Stimulated activated naive B cell treated with anti-CD40 and anti-IgM and Interleukin-4, amounts not matched to agents 10 μg/mL and 1 μg/mL and 100 μg/mL, for 72 hours (primary cell): ENCODE measurements at places on chromosomes 4 and X.

- H3K36me3 ChIP-seq: no peaks in the 10 kb centered on the region
- H3K4me1 ChIP-seq: no peaks in the 10 kb centered on the region
- H3K27me3 ChIP-seq: no peaks in the 10 kb centered on the region
- H3K4me3 ChIP-seq: no peak overlapping the region
- H3K27ac ChIP-seq: no peak overlapping the region
Measured at GRCh38 chrX:143455046-143455445, 62.2 kb downstream of the SPANXN3 start.

- no peaks in the 10 kb centered on the region for H3K27me3 ChIP-seq
- peaks cover 15% of the 10 kb centered on the region for H3K36me3 ChIP-seq
- H3K27ac ChIP-seq: no peak overlapping the region
- peaks cover 26% of the 10 kb centered on the region for H3K4me1 ChIP-seq
Measured at GRCh38 chr4:109571494-109571893, 11.4 kb downstream of the MCUB start.

DNA sequence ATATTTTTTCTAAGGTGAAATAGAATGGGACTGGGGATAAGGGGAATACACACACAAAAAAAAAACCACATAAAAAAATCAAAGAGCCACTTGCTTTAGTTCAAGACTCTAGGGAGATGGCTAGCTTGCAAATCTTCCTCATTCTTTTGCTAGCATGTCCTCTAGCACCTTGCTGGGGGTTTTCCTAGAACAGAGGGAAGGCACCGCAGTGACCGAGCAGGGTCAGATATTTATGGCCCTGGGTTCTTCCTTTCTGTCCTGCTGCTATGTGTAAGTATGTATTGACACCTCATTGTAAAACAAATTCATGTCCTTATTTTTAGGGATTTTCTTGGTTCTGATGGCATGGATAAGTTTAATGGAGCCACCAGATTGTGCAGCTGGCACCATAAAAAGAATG is 81.2 kb downstream of the SHISA3 start:
- no peak for DNase-seq
- peaks cover 26% of the 10 kb centered on the region for H3K36me3 ChIP-seq
- no peak overlapping the region for H3K27ac ChIP-seq
- H3K27me3 ChIP-seq: no peaks in the 10 kb centered on the region
- H3K4me1 ChIP-seq: peaks cover 12% of the 10 kb centered on the region
- no peak overlapping the region for H3K4me3 ChIP-seq

DNA sequence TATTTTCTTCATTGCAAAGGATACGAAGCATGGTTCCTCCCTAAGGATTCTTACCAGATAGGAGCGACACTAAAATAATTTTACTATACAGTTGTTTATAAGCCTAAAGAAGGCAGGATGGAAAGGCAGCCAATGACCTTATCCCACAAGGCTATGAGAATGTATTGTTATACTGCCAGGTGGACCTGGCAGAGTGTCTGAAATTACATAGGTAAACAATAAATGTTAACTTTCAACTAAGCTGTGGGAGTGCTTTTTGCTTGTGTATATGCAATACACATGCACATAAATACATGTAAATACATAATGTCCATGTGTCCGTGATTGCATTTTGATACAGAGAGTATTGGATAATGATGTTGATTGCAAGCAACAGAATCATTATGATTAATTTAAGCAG is 850.6 kb downstream of the CENPC start:
- no peak overlapping the region for H3K27ac ChIP-seq
- H3K27me3 ChIP-seq: no peaks in the 10 kb centered on the region
- H3K4me3 ChIP-seq: no peak overlapping the region
- no peak for DNase-seq
- no peaks in the 10 kb centered on the region for H3K36me3 ChIP-seq

DNA sequence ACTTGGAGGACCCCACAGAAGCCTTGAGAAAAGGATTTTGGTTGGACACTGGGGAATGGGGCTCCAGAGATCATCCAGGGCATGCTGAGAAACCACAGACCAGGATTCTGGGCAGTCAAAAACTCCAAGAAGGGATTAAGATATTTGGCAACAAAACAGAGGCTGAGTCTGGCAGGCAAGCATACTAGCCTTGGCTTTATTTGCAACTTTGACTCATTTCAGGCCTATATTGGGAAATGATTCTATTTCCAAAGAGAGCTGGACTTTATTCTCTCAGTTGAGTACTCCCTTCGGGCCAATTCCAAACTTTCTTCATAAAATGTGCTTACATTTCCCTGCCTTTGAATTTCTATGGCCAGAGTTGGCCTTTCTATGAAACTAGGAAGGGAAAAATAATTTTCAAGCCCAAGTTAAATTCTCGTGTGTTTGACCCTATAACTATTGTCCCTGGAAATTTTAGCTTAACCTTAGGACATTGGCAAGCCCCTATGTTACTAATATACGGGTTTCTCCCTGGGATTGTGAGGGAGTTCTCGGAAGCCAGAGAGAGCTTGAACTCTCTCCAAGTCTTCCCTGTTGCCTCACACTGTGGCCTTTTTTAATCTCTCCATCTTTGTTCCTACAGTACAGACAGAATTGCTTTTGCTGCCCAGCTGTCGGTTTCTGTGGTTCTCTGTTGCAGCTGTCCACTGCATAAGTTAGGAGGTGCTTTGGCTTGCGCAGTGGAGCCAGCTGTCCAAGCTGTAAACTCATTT is 112.6 kb upstream of the FAM9A start:
- no peak for DNase-seq
- H3K4me3 ChIP-seq: no peak overlapping the region

- no peak overlapping the region for H3K4me3 ChIP-seq
- no peaks in the 10 kb centered on the region for H3K36me3 ChIP-seq
- H3K27me3 ChIP-seq: peaks cover 4% of the 10 kb centered on the region
- no peak for DNase-seq
Measured at GRCh38 chrX:9807355-9808182, 21.3 kb downstream of the SHROOM2 start.

DNA sequence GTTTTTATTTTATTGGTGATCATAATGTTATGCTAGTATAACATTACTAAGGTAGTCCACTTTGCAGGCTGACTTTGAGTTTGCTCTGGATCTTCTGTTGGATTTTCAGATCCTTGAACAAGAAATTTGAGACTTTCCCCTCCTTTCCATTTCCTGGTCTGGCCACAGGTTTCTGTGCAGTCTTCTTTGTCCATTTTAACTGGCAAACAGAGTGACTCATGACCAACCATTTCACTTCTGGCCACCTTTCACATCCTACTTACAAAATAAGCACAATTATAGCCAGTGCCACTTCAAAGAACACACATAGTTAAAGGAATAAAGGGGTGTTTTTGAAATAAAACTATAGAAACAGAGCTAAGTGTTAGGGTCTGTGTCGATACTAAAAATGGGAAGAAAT is 8.4 kb downstream of the ANK2 start:
- DNase-seq: no peak
- no peak overlapping the region for H3K27ac ChIP-seq
- no peaks in the 10 kb centered on the region for H3K36me3 ChIP-seq
- H3K27me3 ChIP-seq: no peaks in the 10 kb centered on the region

GRCh38 chr4:80529026-80529425 is 193.5 kb downstream of the CFAP299 start:
- H3K36me3 ChIP-seq: no peaks in the 10 kb centered on the region
- no peak for DNase-seq
- no peak overlapping the region for H3K4me3 ChIP-seq
- peaks cover 3% of the 10 kb centered on the region for H3K4me1 ChIP-seq
- peaks cover 6% of the 10 kb centered on the region for H3K27me3 ChIP-seq

DNA sequence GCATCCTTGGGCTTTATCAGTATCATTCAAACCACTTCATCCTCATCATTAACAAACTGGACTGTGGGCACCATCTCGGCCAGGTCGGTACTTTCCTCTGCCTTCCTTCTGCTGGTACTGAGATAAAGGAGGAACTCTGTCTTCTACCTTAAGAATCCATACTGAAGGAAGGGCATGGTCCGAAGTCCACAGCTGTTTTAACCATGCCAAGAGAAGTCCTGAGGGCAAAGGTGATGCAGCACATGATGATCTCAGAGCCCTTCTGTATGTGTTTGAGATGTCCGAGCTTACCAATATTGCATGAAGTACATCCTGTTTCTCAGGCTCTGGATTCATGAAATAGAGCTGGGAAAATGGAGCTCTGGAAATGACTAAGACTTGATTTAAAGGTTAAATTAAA is 125.5 kb upstream of the STS start:
- H3K4me1 ChIP-seq: no peaks in the 10 kb centered on the region
- H3K27ac ChIP-seq: no peak overlapping the region
- no peaks in the 10 kb centered on the region for H3K36me3 ChIP-seq
- no peak for DNase-seq
- H3K4me3 ChIP-seq: no peak overlapping the region
- no peaks in the 10 kb centered on the region for H3K27me3 ChIP-seq

DNA sequence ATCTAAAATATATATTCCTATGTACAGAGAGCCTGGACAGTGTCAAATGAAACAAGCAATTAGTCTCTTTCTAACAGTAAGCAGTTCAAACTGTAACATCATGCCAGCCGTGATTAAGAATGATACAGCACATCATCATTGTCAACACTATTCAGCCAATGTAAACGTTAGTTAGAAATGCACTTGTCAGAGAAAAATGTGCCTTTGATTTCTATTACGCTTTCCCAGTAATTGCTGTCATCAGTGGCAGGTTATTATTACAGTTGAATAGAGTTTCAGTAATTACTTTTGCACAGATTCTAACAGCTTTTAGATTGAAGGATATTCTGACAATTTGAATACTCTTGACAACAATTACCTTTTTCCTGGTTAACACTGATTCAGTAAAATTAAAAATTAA is 1007.1 kb downstream of the SH3BGRL start:
- no peak overlapping the region for H3K27ac ChIP-seq
- H3K36me3 ChIP-seq: no peaks in the 10 kb centered on the region
- H3K27me3 ChIP-seq: no peaks in the 10 kb centered on the region

DNA sequence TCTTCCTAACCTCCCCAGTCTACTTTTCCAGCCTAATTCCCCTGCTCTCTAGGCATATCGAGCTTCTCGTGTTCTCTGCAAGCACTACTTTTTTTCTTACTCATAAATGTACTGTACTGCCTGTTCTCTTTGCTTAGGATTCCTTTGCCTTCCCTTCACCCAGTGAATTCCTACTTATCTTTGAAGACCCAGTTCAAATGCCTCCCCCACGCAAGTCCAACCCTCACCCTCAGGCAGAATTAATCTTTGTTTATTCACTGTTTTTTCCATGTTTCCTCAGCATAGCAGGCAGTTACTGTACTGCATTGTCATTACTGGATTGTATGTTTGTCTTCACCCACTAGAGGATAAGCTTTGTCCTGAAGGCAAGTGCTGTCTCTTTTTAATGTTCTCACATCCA is 287.7 kb downstream of the BMPR1B start:
- H3K4me3 ChIP-seq: no peak overlapping the region
- H3K27me3 ChIP-seq: no peaks in the 10 kb centered on the region
- H3K4me1 ChIP-seq: no peaks in the 10 kb centered on the region

GRCh38 chr4:142088906-142089305 is 452.5 kb downstream of the IL15 start:
- no peaks in the 10 kb centered on the region for H3K27me3 ChIP-seq
- no peaks in the 10 kb centered on the region for H3K36me3 ChIP-seq
- H3K4me3 ChIP-seq: no peak overlapping the region

GRCh38 chrX:37745354-37745753 is 34.5 kb upstream of the CYBB start:
- no peaks in the 10 kb centered on the region for H3K36me3 ChIP-seq
- H3K27me3 ChIP-seq: peaks cover 15% of the 10 kb centered on the region
- peak; percentile 70 for DNase-seq
- peak overlapping the region; percentile 76 for H3K27ac ChIP-seq

- H3K36me3 ChIP-seq: no peaks in the 10 kb centered on the region
- no peaks in the 10 kb centered on the region for H3K4me1 ChIP-seq
- peaks cover 17% of the 10 kb centered on the region for H3K27me3 ChIP-seq
- no peak for DNase-seq
Measured at GRCh38 chrX:46168254-46168653, 377.0 kb downstream of the ZNF674 start.

GRCh38 chrX:71619193-71619592 is 882 bp upstream of the CXCR3 start:
- no peaks in the 10 kb centered on the region for H3K27me3 ChIP-seq
- peak overlapping the region; percentile 92 for H3K27ac ChIP-seq
- H3K4me3 ChIP-seq: no peak overlapping the region
- peaks cover 24% of the 10 kb centered on the region for H3K36me3 ChIP-seq
- peaks cover 53% of the 10 kb centered on the region for H3K4me1 ChIP-seq

DNA sequence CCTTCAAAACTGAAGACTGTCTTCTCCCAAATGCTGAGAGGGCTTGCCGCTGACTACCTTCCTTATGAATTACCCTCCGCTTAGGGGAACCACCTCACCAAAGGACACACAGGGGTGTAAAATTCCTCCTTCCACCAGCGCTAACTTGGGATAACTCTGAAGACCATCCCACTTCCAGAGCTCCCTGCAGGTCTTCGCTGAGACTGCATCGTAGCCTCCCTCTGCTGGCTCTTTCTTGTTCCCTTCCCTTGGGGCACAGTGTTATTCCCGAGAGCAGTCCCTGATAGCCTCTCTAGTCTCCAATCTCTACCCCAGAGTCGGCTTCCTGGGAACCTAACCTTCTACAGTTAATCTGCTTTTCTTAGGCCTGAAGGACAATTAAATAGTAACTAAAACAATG is 725.5 kb upstream of the ATOH1 start:
- no peaks in the 10 kb centered on the region for H3K4me1 ChIP-seq
- H3K27me3 ChIP-seq: no peaks in the 10 kb centered on the region
- H3K36me3 ChIP-seq: no peaks in the 10 kb centered on the region

DNA sequence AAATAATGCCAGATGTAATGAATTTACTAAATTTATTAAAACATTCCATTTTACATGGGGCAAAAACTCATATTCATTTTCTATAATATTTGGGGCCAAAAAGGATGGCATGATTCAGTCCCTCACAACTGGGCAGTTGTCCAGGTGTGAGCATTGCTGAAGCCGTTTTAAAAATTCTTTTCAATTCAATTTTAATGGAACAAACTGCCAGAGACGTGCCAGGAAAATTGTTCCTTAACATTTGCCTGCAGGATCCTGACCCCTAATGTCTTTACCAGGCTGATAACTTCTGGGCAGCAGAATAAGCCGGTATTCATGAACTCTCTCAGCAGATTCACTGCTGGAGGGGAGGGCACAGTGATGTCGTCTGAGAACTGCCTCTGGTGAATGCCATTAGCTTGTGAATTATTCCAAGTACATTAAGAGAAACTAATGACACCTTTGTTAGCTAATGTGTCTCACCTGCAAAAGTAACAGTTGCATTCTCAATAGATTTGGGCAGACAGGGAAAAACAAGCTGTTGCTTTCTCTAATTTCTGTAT is 1445.1 kb upstream of the TENM3 start:
- no peaks in the 10 kb centered on the region for H3K36me3 ChIP-seq
- H3K4me1 ChIP-seq: no peaks in the 10 kb centered on the region
- H3K4me3 ChIP-seq: no peak overlapping the region

DNA sequence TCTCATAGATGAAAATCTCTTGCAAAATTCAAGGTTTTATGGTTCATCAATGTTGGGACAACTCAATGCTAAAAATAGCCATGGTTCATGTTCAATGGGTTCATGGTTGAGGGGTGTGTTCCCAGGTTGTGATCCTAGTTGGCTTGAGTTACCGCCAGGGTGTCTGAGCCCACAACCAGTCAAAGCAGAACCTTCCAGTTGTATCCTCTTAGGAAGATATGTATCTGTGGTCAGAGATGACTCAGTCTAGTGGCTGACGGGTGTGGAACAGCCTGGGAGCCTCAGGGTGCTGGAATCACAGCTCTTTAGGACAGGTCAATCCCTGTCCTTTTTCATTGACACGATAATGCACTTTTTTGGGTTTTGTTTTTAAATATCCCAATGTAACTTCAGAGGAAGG is 192.3 kb upstream of the NR3C2 start:
- no peak overlapping the region for H3K27ac ChIP-seq
- DNase-seq: no peak
- H3K4me1 ChIP-seq: no peaks in the 10 kb centered on the region
- H3K4me3 ChIP-seq: no peak overlapping the region
- peaks cover 5% of the 10 kb centered on the region for H3K27me3 ChIP-seq
